HL-60 (cell line): ENCODE measurements at places on chromosomes 7 and 10.
A peak's percentile ranks its signal among the peaks of the same experiment; 100 is the strongest.

- no peak for DNase-seq
Observed at GRCh38 chr10:317271-317769, 182.1 kb downstream of the ZMYND11 start.

DNA sequence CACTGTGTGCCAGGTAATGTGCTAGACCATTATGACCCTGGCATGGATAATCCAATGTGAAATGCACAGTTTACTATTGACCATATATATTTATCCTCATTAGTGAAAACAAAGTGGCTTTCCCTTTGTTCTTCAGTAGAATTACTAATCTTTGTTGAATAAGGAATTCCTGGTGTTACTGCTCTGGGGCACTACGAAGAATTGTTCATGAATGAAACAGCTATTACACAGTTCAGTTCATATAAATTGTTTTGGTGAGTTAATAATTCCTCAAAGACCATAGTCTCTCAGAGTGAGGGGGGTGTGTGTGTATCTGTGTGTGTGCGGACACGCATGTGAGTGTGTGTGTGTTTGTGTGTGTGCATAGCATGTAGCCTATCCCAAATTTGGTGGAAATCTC is 668.0 kb upstream of the MBL2 start:
- DNase-seq = no peak

- DNase-seq = no peak
Observed at GRCh38 chr10:71909399-71910083, 54.7 kb upstream of the CHST3 start.

- DNase-seq = peak; percentile 79
Observed at GRCh38 chr10:17228091-17229015, at the start of gene VIM. TSS of gene VIM (plus strand) at chr10:17228241. CDS start at chr10:17229423, 1,182 bp downstream.

GRCh38 chr10:52048051-52048450 is 266.0 kb upstream of the DKK1 start:
- no peak for DNase-seq

DNA sequence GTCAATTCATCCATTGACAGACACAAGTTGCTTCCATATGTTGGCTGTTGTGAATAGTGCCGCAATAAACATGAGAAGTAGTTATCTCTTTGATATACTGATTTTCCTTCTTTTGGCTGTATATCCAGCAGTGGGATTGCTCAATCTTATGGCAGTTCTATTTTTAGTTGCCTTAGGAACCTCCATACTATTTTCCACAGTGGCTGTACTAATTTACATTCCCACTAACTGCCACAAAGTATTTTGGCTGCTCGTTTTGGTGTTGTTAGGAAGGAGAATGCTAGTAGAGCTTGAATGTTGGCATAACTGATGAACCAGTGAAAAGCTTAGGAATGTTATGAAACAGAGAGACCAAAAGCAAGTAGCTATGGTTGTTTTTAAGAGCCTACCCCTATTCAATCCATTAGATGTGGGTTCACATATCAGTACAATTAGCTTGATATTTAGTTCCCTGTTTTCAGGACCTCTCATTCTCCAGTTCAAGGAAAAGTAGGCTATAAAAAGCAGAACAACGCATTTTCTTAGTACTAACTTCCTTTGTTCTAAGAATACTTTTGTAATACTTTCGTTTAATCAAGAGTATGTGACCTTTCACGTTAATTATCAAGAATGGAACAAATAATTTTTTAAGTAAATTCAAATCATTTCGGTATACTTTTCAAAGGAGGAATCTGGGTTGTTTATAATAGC is 100.3 kb downstream of the FAS start:
- DNase-seq = no peak
